ENCODE measurements at places on chromosomes 1 and 21.

- DNase-seq, result no peak
These were observed 111.8 kb upstream of the PRMT6 start for GRCh38 chr1:106944721-106945120.

GRCh38 chr1:34162852-34163766 is 1.9 kb downstream of the CSMD2 start:
- peak; percentile 70 for DNase-seq

- no peak for DNase-seq
These were observed 6.1 kb downstream of the ATP1A1 start for GRCh38 chr1:116379057-116379630.

DNA sequence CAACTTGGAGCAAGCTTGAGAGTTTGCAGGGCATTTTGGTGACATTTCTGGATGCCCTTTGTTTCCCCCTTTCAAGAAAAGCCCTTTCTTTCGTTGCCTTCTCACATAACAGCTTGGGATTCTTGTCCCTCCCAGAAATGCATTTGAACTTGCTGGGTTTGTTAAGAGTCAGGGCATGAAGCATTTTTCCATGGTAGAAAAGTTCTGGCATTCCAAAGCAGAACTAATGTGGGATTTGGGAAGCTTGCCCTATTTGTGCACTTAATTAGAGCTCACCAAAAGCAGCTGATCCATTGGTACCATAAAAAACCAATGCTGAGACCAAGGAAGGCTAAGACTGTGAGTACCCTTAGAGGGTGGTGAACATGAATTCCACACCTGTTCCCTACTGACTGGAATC is 99.8 kb upstream of the HOOK1 start:
- DNase-seq, result no peak
